ENCODE measurements at places on chromosomes 3 and 15.

DNA sequence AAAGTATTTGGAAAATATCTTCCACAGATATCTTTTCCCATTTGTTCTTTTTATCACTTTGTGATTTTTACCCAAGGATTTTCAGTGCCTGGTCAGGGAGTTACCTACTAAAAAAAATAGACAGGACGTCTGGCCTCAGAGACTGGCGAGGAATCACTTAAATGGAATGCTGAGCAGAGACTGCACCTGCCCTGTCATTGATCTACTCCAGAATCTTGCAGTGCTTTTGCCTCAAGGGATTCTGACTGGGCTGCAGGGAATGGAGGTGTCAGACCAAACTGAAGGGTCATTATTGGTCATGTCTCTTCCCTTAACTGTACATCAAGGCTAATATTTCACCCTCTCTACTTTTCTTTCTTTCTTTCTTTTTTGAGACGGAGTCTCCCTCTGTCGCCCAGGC, 12.1 kb upstream of the RYR3 start:
- DNase-seq = no peak

GRCh38 chr3:176106380-176106779, 1090.9 kb downstream of the TBL1XR1 start:
- DNase-seq = no peak

GRCh38 chr3:33096093-33096868, 665 bp downstream of the GLB1 start:
- peak; percentile 39 for DNase-seq

DNA sequence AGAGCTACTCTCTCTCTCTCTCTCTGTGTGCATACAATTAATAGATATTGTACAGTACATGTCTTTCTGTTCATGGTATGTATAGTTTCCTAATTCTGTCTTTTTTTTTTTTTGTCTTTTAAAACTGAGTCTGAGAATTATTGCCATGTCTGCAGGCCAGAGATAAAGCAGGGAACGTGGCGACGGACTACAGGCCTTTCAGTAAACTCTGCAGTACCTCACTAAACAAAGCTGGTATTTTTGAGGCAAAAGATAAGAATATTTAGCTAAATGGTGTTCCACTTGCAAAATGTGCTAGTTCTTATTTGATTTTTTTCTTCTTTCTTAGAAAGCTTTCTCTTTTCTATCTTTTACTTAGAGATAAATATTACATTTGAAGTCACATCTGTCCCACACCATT, 44.0 kb upstream of the EHHADH start:
- no peak for DNase-seq

GRCh38 chr3:184985586-184985985, 167.3 kb downstream of the C3orf70 start:
- no peak for DNase-seq

- DNase-seq = no peak
These were observed 372.6 kb downstream of the VPS13C start for GRCh38 chr15:61687651-61688050.

GRCh38 chr3:184283681-184284080, 7.9 kb downstream of the ECE2 start:
- DNase-seq = no peak

- DNase-seq = no peak
These were observed 52.5 kb downstream of the RPL39L start for GRCh38 chr3:187086831-187087230.

GRCh38 chr3:108983051-108983450, 29.4 kb upstream of the GUCA1C start:
- no peak for DNase-seq

DNA sequence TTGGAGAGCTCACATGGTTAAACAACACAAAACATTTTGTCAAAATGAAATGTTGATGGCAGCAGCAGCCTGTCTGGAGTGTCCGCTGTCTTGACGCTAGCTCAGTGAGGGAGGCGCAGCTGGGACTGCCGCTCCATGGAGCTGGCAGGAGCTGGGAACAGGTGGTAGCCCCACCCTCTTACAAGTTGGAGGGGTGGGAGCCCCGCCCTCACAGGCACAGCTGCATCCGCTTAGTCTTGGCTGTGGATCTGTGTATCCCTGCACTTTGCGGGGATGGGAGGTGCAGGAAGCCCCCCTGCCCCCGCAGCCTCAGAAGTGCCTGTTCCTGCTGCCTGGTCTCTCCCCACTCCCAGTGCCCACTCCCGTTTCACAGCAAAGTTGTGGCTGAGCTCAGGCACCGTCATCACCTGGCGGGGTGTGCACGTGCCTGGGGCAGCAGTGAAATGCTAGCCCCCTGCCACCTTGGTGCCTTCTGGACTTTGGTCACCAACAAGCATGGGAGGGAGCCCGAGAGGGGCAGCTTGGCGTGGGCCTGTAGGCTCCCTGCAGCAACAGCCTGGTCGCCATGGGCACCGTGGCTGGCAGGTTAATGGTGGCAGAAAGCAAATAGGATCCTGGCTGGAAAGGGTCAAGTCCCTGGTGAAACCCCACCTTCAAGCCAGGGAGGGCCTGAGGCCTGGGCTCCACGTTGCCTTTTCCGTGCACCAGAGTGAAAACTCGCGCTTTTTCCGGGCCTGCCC, 53.8 kb upstream of the CADM2 start:
- DNase-seq = no peak

DNA sequence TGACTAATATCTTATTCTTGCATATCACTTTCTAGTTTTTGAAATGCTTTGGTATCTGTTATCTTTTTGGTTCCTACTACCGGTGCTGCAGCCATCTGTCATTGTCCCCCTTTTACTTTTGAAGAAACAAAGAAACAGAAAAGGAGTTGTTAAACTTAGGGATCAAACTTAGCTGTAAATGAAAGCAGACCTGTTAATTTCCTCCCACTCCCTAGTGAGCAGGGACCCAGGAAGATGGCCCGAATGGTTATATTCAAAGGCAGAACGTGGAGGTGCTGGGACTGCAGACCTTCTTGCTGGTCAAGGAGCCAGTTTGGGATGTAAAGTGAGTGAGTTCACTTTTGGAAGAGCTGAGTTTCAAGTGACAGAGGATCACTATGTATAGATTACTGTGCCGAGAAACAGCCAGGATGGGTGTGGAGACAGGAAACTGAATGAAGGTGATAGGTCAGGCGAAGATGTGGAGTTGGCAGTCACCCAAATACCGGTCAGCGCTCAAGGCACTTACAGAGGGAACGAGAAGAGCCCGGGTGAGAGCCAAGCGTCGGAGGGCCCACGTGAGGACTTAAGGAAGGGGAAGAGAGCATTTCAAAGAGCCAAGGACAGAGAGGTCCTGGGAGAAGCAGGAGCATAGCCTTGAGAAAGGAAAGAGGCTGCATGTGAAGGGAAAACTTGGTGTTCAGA, 20.1 kb downstream of the KBTBD8 start:
- no peak for DNase-seq

DNA sequence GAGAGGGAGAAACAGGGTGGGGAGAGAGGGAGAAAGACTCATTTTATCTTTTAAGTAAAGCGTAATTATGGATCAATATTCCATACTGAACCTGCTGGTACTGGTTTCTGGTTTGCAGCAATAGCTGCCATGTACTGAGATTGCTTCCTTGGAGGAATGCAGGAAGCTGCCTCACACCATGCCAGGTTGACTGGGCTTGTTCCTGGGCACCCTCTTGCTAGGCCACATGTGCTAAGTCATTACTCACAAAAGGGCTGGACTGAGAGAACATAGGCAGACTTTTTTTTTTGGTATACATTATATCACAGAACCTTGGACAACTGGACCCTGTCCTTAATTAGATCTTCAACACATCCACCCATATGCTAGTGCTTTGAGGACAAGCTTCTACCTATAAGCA, 193.4 kb downstream of the ZNF621 start:
- DNase-seq = no peak

- DNase-seq = no peak
These were observed 77.9 kb upstream of the PRR23C start for GRCh38 chr3:139122612-139123011.

- no peak for DNase-seq
These were observed 20.7 kb upstream of the CAV3 start for GRCh38 chr3:8712908-8713255.

- no peak for DNase-seq
These were observed 4.2 kb downstream of the RARB start for GRCh38 chr3:25432176-25432720.

DNA sequence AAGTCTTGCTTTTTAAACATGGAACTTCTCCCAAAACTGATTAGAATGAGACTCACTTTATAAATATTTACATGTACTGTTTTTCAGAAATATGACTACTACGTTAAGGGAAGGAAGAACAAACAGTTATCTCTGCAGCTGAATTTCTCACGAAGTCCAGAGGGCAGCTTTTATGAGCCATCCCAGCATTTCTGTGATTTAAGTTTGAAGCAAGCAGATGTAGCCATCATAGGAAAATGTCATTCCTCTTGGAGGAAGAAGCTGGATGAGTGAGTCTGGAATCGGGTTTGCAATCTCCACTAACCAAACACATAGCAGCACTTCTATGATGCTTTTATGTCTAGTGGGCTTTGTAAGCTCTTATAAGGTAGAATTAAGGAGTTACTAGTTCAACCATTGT, 53.7 kb downstream of the SCN11A start:
- DNase-seq = no peak

DNA sequence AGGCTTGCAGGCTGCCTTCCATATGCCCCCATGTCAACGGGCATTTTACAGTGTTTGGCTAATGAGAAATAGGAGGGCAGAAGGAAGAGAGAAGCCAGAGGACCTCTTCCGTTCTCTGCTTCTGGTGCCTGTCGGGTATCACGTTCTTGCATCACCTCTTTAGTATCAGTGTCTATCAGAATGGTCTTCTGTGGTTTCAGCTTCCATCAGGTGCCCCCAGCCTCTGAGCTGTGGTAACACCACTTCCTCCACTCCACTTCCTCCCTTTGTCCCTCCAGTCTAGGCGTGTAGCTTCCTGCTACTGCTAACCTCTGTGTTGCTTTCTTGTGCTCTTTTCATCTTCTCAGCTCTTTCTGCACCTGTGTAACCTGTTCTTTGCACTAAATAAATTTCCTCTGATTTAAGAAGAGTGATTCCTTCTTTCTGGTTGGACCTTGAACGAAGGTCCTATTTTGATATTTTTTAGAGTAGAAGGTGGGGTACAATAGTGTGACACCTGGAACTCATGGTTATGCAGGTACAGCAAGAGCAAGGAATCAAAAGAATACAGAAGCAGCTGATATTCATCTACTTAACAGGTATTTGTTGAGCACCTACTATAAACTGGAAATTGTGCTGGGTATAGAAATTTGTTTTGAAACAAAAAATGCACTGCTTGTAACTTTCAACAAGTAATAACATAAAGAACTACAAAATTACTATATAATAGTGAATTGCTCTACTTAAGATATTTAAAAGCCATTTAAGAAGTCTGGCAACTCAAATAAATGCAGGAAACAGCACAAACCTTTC, 27.4 kb upstream of the FOXB1 start:
- DNase-seq = no peak

GRCh38 chr15:98845138-98845884, 162.3 kb downstream of the PGPEP1L start:
- no peak for DNase-seq

DNA sequence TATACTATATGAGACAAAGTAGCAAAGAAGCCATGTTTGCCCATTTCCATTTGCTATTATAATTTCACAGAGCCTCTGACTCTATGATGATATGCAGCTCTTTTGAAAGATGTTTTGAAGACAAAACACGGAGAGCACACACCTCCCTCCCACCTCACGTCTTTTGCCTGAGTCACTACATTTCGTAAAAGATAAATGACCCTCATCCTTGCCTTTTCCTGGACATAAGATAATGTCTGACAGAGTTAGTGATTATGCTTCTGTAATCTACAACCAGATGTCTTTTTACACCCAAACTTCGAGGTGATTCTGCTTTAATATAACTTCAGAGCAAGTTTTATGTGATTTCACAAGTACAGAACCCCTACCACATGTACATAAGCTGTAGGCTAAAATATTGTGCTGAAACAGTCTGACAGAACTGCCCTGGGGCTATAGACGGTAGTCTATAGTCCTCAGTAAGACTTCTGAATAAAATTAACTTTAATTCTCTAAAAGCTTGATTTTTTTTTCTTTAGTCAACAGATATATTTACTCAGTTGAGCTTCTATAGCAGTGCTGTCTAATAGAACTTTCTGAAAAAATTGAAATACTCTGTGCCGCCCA, 99.9 kb downstream of the CD200R1L start:
- DNase-seq = no peak

- DNase-seq = no peak
These were observed 6.0 kb downstream of the CCDC80 start for GRCh38 chr3:112634786-112635541.

DNA sequence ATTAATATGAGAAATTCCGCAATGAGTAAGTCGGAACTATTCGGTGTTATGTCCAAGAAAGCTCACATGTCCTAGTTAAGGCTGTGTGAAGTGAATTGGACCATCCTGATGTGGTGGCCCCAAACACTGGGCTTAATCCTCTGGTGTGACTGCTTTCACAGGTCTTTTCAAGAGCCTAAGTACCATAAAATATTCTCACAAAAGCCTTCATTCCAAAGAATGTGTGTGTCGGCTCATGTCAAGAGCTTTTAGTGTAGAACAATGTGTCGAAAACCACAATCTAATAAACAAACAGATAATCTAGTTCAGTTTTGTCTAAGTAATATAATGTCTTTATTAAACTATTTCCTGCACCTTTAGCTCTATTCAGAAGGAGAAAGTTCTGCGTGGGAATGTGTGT, 311.4 kb downstream of the LPP start:
- no peak for DNase-seq

DNA sequence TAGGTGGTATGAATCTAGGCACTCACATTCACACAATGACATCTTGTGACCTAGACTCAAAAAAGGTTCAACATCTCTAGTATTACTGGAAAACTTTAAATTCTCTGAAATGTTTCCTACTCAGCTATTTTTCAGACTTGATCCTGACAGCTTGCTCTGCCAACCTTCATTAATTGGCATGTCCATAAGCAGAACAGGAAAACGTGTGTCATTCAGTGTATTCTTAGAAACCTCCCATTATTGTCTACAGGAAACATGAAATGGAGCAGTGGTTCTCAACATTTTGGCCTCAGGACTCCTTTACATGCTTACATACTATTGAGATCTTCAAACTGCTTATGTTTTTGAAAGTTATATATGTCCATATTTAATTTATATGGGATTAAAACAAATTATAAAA, 363.2 kb downstream of the NAALADL2 start:
- DNase-seq = no peak

DNA sequence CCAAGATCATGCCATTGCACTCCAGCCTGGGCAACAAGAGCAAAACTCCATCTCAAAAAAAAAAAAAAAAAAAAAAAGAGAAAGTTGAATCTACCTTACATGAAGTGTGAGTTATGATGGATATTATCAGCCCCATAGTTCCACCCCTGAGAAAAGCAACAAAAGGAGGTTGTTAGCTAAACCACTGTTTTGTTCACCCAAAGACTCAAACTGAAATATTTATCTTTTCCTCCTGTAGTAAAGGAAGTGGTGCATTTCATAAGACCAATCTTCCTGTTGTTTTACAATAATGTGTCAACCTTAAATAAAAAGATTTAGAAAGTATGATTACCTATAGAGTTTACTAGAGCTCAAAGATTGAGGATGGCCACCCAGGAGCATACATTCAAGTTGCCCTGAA, 18.7 kb upstream of the TRMT10C start:
- no peak for DNase-seq

DNA sequence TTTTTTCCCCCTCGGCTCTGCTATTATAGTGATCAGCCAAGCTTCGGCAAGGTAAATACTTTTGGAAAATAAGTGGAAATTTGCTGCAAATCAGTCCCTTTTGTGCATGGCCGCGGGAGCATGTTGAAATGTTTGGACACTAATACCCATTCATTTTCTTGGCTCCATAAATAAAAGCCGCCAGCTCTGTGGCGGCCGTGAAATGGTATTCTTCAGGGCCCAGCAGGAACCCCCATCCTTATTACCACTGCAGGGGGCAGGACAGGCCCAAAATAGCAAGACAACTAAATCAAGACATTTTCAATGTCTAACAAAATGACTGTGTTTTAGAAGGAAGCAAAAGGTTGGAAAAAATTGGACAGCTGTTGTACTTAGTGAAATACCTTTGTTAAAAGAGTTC, 362.3 kb downstream of the NR2F2 start:
- DNase-seq = no peak
